CD4-positive, alpha-beta T cell treated with Interleukin-10 for 1 hour (primary cell): ENCODE measurements at places on chromosomes 16 and 17.

- DNase-seq = no peak
Measured at GRCh38 chr16:73096510-73096909, 48.6 kb upstream of the ZFHX3 start.

GRCh38 chr16:73616166-73616753 lies 568.3 kb upstream of the ZFHX3 start:
- DNase-seq = no peak

DNA sequence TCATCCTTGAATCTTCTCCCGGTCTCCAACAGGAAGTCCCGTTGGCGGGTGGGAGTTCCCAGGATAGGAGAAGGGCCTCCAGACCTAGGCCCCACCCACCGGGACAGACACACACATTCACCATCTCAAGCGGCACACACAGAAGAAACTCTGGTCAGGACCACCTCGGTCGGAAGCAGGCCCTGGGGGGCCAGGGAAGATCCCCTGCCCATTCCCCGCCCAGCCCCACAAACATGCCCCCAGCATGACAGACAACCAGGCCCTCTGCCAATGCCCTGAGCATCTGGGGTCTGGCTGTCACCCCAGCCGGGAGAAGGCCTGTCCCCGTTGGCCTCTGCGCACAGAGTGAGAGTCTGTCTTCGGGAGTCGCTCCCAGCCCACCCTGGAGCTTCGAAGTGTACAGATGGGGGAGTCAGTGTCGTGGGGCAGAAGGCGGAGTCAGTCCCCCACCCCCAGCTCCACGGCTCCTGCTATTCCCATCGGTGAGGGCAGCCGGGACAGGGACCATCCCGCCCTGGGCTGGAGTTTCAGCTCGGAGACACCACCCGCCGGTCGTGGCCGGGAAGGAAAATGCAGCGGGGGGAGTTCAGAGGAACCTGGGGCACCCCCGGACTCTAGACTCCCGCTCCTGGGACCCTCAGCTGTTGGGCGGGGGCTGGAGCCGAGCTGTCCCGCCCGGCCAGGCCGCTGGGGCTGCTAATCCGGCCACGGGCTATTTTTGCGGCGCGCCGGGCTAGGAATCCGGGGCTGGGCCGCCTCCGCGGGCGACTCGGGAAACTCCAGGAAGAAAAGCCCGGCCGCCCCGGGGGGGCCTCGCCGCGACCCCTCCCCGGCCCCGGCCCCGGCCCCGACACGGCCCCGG lies 660 bp downstream of the RHBDF1 start:
- no peak for DNase-seq

DNA sequence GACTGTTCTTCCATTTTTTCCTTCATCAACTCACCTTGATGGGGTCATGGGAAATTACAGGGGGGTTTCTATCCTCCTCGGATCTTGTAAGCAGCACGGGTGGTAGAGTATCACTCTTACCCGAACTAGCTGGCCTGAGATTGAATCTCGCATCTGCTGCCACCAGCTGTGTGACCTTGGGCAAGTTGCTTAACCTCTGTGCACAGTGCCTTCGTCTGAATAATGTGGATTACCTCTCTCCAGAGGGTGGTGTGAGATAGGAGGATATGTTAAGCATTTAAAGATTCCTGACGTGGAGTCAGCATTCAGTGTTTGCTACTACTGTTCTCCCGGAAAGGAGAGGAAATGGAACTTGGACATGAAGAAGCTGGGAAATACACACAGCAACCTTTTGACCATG lies 24.4 kb downstream of the LASP1 start:
- no peak for DNase-seq

DNA sequence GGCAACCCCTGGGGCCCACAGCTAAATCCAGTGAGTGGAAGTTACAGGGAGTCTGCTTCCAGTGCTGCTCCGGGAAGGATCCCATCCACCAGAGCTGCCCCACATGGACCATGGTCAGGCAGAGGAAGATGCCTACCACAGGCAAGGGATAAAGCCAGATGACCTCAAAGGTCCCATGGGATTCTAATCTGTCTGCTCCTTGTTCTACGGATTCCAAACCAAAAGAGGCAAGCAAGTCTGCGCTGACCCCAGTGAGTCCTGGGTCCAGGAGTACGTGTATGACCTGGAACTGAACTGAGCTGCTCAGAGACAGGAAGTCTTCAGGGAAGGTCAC lies 1.4 kb downstream of the CCL4L2 start:
- DNase-seq = no peak

- no peak for DNase-seq
Measured at GRCh38 chr16:79096246-79096645, 504.3 kb downstream of the MAF start.

DNA sequence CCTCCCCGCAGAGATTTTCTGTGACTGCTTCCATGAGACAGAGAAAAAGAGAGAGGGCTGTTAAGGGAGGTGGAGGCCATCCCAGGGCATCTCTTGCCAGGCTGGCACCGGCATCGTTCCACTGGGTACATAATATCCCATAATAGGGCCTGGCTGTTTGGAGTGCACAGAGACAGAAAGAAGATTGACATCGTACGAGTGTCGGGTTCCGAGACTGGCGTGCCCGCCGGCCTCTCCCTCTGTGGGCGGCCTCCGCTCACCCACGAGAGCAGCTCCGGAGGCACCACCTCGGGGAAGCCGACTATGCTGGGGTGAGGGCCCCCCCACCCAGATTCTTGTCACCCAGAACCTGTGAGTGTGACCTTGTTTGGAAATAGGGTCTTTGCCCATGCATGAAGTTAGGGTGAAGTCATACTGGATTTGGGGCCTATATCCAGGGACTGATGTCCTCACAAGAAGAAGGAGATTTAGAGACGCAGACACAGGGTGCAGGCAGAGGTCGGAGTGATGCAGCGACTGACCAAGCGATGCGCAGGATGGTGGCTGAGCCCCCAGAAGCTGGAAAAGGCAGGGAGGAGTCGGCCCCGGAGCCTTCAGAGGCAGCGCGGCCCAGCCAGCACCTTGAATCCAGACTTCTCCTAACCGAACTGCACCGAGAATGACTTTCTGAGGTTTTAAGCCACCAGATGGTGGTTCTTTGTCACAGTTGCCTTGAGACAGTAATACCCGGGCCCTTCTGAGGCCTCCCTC lies 101.8 kb upstream of the CIBAR2 start:
- DNase-seq = no peak

- DNase-seq = no peak
Measured at GRCh38 chr16:28204204-28204603, 7.6 kb downstream of the XPO6 start.

- no peak for DNase-seq
Measured at GRCh38 chr16:69408475-69408874, 15.9 kb upstream of the CYB5B start.

- no peak for DNase-seq
Measured at GRCh38 chr17:48907713-48908046, 527 bp upstream of the UBE2Z start.

GRCh38 chr17:41773190-41773588 lies 13.3 kb downstream of the JUP start:
- DNase-seq = no peak

GRCh38 chr16:81636298-81636993 lies 142.6 kb upstream of the PLCG2 start:
- DNase-seq = no peak

DNA sequence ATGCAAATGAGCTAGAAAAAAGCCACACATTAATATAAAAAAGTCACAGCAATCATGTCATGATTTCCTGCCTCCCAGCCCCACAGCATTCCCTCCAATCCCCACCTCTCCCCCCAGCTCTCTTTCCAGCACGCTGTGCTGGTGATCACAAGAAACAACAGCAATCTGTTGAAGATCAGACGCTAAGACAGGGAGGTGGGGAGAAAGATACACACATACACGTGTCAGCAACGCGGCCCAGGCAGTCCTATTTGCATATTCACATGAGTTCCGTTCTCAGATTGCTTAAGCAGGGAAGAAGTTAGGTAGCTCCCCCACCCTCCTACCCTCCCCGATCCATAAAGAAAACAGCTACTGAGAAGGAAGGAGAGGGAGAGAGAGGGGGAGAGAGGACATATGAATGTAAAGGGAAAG lies 405.5 kb upstream of the PSMD7 start:
- DNase-seq = no peak

GRCh38 chr16:84883301-84883700 lies 63.5 kb downstream of the CRISPLD2 start:
- no peak for DNase-seq

GRCh38 chr17:57011491-57012015 lies 33.6 kb downstream of the SCPEP1 start:
- DNase-seq = no peak

DNA sequence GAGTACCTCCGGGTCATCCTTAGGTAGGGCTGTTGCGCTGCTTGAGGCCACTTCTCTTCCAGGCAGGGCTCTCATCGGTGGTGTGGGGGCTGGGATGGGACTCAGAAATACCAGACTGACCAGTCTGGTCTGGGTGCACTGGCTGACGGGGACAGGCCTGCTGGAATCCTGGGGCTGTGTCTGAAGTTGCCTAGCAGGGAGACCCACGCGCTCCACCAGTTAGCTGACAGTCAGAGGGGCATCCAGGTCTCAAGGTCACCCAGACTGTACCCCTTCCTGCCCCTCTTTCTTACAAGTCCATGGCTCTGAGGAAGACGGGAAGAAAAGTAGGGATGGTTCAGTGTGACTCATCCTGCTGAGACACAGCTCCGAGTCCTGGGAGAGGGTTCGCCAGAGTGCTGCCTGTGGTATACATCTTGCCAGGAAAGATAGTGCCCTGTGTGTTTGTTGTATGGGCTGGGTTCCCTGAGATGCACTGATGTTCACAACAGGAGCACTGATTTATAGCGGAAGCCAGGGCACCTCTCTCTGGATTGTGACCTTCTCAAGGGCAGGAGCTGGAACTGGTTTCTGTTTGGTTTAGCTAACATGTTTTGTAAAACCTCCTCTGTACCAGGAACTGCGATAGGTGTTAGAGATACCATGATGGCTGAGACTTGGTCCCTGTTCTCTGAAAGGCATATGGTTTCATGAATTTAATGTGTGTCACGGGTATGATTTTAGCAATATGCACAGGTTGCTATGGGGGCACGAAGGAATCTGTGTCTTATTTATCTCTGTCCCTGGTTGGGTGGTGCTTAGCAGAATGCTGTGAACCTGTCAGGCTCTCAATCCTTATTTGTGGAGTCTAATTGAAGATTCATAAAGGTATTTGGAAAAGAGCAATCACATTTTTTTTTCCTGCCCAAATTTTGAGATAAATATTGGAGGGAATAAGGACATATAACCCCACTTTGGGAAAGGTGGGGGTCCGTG lies 97.5 kb downstream of the OR1D5 start:
- DNase-seq = no peak

GRCh38 chr17:45132572-45133463 lies 503 bp upstream of the PLCD3 start:
- DNase-seq = peak; percentile 74

GRCh38 chr17:76872221-76872873 lies 4.1 kb downstream of the MGAT5B start:
- no peak for DNase-seq

DNA sequence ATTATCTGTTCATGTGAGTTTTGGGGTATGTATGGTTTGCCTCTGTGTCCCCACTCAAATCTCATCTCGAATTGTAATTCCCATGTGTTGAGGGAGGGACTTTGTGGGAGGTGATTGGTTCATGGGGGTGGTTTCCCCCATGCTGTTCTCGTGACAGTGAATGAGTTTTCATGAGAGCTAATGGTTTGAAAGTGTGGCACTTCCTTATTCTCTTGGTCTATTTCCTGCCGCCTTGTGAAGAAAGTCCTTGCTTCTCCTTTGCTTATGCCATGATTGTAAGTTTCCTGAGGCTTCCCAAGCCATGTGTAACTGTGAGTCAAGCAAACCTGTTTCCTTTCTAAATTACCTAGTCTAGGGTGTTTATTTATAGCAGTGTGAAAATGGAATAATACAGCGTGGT lies 128.1 kb upstream of the HS3ST4 start:
- no peak for DNase-seq

GRCh38 chr17:48579760-48580554 lies 1.8 kb upstream of the HOXB4 start:
- DNase-seq = no peak

GRCh38 chr17:42422958-42423712 lies at the start of gene CAVIN1:
CAVIN1 (minus strand) TSS chr17:42423256; CDS start chr17:42423097, 159 bp downstream.
- peak; percentile 21 for DNase-seq

DNA sequence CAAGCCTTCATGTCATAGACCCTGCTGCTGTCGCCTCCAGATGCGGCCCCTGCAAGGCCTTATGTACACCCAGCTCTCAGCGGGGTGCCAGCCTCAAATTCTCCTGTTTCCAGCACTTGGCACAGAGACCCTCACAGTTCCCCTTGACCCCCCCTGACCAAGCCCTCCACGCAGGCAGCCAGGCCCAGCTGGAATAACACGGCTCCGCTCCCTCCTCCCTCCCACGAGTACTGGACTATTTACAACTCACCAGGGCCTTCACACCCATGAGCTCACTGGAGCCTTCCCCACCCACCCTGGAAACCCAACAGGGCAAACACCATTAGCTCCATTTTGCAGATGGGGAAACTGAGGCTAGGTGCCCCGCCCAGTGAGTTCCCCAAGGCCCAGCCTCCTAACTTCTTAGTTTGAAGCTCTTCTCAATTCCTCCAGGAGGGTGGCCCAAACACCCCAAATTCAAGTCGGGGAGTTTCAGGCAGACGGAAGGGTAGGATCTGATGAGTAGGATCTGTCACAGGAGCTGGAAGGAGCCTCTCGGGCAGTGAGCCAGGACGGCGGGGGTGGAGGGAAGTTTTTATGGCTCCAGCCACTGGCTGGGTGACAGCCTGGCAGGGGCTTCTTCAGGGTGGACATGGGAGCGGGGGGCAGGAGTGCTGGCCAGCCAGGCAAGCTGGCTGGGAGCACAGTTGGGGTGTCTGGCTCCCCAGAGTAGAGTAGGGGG lies 17.5 kb upstream of the DLX4 start:
- no peak for DNase-seq

- DNase-seq = no peak
Measured at GRCh38 chr17:14582996-14583395, 282.1 kb downstream of the HS3ST3B1 start.

DNA sequence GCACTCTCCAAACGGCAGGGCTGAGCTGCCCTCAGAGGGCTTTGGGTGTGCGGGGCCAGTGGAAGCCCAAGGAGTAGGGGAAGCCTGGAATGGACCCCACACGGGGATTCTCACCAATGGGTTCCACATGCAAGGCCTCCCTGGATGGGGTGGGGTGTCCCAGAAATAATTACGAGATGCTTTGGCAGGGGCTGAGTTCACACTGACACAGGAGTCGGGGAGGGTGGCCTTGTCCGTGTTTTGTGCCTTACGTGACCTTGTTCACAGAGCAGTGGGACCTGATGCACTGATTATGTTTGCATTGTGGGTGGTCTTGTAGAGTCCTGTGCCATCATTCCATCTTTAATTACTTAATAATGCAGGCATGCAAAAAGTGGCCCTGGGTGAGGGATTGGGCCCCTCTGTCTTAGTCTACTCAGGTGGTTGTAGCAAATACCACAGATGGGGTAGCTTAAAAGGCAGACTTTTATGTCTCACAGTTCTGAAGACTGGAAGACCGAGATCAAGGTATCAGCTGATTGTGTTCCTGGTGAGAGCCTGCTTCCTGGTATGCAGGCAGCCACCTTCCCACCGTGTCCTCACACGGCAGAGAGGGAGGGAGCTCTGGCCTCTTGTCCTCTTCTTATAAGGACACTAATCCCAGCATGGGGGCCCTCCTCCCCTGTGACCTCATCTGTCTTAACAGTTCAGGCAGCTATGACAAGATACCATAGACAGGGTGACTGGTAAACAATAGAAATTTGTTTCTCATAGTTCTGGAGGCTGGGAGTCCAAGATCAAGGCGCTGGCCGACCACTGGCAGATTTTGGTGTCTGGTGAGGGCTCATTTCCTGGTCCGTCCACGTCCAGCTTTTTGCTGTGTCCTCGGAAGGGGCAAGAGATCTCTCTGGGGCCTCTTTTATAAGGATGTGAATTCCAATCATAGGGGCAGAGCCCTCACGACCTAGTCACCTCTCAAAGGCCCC lies 239.4 kb downstream of the IRF8 start:
- no peak for DNase-seq
